Stimulated activated naive CD4-positive, alpha-beta T cell treated with Interleukin-2 at 50 U/mL for 16 hours (primary cell): ENCODE measurements at places on chromosomes 7 and 10.

DNA sequence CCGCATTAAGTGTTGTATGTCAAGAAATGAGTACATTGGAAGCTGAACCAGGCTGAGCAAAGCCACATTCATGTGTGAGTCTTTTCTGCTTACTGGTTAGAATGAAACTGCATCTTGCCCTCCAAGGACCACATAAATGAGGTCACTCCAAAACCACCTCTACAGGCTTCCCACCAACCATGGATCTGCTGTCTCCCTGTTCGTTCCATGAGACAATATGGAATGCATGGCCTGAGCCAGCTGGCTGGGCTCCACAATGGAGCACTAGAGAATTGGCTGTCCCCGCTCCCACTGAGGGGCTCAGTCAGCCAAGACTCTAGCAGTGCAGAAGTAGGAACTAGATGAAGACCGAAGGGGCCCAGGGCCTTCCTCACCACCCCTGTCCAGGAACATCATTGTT is 120.8 kb downstream of the TNS3 start:
- DNase-seq: no peak

- DNase-seq: no peak
Observed at GRCh38 chr10:91002656-91003055, 81.8 kb upstream of the ANKRD1 start.

DNA sequence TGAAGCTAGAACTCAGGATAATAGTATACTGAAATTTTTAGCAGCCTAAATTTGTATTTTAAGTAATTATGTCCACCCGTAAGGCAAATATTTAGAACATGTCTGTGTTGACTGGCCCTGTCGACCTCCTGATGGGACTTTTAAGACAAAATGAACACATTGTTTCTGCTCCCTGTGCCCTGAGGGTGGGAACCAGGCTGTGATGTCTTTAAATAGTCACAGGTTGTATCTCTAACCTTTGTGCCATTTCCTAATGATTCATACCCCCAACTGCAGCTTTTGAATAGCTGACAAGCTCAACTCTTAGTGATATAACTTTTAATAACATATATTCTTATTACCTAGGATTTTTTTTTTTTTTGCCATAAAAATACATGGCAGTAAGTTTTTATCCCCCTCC is 494.9 kb upstream of the AKR1E2 start:
- DNase-seq: no peak

- no peak for DNase-seq
Observed at GRCh38 chr10:61363006-61363405, 90.2 kb downstream of the TMEM26 start.

DNA sequence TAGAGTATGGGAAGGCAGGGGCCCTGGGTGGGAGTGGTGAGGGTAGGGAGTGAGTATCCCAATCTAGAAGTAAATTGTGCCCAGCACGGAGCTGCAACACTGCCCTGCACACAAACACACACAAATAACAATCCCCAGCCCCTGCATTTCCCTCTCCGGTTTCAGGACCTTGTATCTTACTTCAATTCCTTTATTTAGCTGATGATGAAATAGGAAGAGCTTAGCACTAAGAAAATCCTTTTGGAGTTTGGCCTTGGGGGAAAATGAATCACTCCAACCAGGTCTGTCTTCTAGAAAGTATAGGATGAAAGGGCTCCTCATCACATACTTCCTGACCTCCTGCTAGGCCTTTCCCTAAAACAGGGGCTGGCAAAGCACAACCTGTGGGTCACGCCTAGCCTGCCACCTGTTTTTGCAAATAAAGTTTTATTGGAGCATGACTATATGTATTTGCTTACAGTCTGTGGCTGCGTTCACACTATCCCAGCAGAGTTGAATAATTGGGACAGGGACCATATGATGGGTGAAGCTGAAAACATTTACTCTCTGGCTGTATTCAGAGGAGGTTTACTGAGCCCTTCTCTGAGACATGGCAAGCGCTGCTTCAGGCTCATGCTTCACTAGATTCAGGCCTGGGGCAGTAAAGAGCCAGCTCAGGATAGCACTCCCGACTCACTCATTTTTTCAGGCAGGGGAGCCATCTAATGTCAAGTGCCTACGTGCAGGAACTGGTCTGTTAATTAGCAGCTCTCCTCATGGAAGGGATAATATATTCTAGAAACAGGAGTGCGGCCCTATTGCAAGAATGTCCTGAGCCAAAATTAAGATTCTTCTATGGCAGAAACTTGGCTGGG is 111.0 kb downstream of the EGFR start:
- DNase-seq: no peak

DNA sequence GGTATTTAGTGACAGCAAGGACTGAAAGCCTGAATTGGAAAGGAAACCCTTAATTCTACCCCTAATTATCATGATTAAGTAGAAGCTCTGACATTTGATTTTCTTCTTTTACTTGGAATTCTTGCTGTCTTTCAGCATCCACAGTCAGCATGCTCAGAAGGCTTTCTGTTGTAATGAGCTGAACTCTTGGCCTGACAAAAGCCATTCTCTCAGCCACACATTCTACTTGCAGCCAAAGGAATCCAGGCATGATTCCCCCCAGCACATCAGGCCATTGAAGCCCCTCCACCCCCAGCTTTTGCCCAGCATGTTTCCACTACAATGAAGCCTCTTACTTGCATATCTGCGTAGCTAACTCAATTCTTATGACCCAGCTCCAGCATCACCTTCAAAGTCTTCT is 94.3 kb upstream of the FRMD4A start:
- no peak for DNase-seq

- no peak for DNase-seq
Observed at GRCh38 chr10:121988361-121989324, at the start of gene TACC2. Gene TACC2, plus strand, starts transcription at chr10:121989163. Its CDS starts 32,819 bp downstream, at chr10:122021982.

- DNase-seq: no peak
Observed at GRCh38 chr7:85641331-85641730, 454.5 kb upstream of the SEMA3D start.
